ENCODE measurements at places on chromosomes 12 and 14.

DNA sequence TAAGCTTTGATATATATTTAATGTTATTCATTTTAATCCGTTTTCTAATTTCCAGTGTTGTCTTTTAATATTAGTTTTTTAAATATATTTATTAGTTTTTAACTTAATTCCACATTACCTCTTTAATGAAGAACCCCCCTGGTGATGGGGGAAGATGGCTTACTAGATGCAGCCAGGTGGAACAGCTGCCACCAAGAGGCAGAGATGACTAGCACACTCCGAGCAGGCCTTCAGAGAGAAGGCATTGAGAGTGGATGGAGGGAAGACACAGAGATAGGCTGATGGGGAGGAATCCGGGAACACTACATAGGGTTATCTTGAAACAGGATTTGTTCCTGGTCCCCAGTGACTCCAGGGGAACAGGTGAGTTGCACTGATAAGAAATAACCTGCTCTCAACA, 771.6 kb downstream of the LRFN5 start:
- no peak for DNase-seq

GRCh38 chr12:84757978-84758377, 154.6 kb downstream of the SLC6A15 start:
- DNase-seq: no peak

DNA sequence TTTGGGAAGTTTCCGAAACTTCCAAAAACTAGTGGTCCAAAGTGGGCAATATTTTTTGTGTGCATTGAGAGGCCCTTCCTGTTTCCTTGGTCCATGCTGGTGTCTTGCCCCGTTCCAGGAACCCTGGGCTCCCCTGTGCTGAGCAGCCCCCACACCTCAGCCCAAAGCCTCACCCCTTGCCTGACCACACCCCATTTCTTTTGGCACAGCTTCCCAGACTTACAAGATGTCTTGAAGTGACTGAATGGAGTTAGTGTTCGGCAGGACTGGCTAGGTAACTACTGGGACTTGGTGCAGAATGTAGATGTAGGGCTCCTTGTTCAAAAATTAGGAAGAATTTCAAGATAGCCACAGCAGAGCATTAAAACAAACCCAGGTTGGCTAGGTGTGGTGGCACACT, 68.6 kb downstream of the ETV6 start:
- DNase-seq: no peak

- DNase-seq: no peak
These were observed 25.2 kb upstream of the BHLHE41 start for GRCh38 chr12:26149968-26150500.

GRCh38 chr12:106289196-106289681, 13.3 kb upstream of the TCP11L2 start:
- no peak for DNase-seq

DNA sequence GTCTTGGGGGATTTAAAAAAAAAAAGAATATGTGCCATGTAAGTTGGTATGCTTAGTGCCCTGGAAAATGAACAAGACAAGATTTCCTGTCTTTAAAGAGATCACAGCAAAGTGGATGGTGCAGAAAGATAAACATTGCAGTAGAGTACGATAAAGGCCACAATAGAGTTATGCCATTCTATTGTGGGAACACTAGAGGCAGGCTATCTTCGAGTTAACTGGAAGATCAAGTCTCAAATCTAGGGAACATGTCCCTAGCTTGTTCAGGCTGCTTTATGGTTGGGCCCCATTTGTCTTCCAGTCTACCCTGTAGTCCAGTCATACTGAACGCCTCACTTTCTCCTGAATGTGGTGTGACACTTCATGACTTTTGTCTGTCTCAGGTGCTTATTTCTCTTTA, 18.7 kb upstream of the CCT2 start:
- DNase-seq: no peak

DNA sequence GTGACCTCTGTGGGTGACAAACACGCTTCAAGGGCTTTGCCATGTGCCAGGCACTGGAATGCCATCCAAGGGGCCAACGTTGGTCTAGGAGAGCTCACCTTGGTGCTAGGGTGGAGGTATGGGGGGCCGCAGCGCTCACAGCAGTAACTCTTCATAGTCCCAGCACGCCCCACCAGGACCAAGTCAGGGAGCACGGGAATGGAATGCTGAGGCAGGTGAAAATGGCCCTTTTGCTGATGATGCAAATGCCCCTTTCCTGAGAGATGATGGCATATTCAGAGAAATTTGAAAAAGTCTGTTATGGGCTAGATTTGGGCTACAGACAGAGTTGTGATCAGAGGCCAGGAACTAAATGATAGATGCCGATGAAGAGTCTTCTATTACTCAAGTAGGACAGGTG, 10.0 kb upstream of the FAM181A start:
- no peak for DNase-seq

GRCh38 chr12:38384816-38385378, 68.3 kb downstream of the ALG10B start:
- DNase-seq: no peak

GRCh38 chr14:55434805-55435174, 5.6 kb downstream of the TBPL2 start:
- DNase-seq: no peak

GRCh38 chr12:128387811-128388422, 120.9 kb downstream of the TMEM132C start:
- DNase-seq: peak; percentile 20

DNA sequence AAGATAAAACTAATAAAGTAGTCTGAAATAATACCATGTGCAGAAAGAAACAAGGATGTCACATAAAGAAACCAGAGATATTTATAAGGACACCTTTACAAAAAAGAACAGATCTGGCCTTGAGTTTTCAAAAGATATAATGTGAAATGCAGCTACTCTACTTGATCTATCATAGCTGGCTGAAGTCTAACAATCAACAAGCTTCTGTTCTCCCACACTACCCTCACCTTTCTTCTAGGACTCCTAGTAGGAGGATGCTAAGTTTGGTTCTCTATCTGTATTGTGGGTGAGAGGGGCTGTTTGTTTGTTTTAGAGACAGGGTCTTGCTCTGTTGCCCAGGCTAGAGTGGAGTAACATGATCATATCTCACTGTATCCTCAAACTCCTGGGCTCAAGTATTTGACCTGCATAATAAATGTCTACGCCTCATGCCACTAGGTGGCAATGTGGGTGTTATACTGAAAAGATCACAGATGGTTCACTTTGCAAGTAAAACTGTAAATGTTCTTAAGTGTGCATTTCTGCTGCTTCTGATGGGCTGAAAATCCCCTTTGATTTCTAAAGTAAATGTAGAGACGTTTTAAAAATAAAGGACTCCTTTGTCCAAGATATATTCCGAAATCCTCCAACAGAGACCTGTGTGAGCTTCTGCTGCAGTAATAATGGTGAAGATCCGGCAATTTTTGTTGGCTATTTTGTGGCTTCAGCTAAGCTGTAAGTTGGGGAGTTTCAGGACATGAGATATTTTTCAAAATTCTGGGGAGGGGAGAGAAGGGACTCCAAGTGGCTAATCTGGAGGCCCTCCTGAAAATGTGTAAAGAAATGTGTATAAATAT, 269.3 kb downstream of the DAD1 start:
- no peak for DNase-seq

DNA sequence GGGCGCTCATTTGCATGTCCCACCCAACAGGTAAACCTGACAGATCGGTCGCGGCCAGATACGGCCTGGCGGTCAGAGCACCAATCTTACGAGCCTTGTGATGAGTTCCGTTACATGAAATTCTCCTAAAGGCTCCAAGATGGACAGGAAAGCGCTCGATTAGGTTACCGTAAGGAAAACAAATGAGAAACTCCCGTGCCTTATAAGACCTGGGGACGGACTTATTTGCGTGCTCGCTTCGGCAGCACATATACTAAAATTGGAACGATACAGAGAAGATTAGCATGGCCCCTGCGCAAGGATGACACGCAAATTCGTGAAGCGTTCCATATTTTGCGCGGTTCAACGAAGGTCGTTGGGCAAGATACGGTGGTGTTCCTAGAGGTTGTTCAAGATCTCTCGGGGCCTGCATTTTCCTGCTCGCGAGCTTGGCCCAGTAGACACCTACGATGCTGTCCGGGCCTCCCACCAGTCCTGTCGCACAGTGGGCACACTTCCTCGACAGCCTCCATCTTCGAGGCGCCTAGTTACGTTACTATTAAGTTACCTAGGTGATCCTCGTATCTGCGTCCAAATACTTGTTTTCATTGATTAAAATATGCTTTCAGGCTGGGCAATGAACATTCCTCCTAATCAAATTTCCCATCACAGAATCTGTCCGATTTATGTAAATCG, at the start of gene RNU6-7:
TSS of gene RNU6-7 (plus strand) at position 230 of the 675 bp plus-strand sequence.
- peak; percentile 68 for DNase-seq

- DNase-seq: no peak
These were observed 159.2 kb downstream of the PAX9 start for GRCh38 chr14:36820901-36821300.

GRCh38 chr14:33948869-33949408, 1.9 kb downstream of the EGLN3 start:
- DNase-seq: no peak

- DNase-seq: no peak
These were observed 40.1 kb downstream of the VWF start for GRCh38 chr12:6084261-6084968.

GRCh38 chr12:124881123-124881522, 17.5 kb upstream of the SCARB1 start:
- DNase-seq: no peak

DNA sequence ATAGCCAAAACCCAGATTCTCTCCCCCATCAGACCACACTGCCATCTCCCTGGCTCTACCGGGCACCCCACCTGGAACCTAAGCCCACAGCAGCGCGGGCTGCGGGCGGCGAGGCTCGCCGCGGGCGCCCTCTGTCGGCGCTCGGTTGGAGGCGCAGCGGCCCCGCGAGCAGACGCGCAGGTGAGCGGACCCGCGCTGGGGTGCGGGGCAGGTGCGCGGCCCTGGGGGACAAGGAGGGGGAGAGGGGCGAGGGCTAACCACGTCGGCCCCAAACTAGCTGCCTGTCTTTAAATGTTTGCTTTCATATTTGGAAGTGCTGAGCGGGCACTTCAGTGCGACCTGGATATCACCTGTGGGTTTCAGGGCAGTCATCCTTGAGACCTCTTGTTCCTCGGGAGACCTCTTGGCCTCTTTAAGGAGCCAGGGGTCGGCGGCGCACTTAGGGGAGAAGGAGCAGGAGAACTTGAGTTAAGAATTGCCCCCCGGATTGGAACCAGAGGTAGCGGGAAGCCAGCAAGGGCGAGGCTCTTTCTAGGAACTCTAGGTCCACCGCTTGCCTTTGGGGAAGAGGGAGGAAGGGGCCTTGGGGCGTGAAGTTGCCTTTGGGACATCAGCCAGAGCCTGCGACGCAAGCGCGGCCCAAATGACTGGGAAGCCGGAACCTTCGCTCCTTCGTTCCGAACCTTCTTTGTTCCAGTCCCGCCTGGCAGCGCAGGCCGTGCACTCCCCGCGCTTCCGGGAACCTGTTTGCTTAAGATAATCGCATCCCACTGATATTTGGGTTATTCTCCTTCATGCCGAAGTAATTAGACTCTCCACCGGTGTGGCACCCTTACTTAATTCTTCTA, 78.7 kb downstream of the NEDD1 start:
- no peak for DNase-seq

- DNase-seq: no peak
These were observed 334.7 kb downstream of the DPF3 start for GRCh38 chr14:72559202-72559601.

DNA sequence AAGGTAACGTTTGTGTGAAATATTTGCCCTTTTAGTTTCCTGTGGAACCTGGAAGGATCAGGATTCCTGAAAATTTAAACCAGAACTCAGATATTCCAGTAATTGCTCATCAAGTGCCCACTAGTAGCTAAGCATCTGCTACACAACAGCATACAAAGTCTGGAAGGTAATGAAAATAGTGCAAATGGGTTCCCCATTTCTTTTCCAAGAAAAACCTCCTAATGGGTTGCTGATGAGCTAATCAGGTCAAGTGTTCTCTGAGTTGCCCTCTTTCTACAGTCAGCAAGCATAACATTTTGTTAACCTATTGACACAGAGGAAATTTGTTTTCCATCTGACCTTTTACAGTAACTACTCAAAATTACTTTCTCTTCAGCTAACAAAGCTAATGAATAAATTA, 83.6 kb upstream of the PMCH start:
- DNase-seq: no peak

- DNase-seq: no peak
These were observed 13.9 kb downstream of the FBXL14 start for GRCh38 chr12:1580526-1580925.

DNA sequence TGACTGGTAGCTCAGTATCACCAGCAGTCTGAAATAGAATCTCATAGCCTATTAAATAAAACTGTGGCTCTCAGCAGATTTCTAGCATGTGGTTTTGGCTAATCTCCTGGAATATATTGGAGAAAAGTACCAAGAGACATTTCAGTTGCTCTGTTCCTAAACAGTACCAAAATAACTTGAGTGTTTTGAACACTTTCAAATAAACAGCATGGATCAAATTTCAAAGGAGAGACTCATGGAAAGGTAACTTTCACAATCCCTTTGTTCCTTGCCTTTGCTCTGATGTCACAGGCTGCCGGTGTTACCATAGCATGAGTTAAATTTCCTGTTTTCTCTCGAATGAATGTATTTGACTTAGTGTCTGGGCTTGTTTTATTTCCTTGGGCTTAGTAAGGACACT, 3.4 kb downstream of the ARG2 start:
- no peak for DNase-seq

- no peak for DNase-seq
These were observed 471.4 kb downstream of the ETNK1 start for GRCh38 chr12:23096321-23096720.

- no peak for DNase-seq
These were observed 65.7 kb downstream of the MOK start for GRCh38 chr14:102239231-102239630.

DNA sequence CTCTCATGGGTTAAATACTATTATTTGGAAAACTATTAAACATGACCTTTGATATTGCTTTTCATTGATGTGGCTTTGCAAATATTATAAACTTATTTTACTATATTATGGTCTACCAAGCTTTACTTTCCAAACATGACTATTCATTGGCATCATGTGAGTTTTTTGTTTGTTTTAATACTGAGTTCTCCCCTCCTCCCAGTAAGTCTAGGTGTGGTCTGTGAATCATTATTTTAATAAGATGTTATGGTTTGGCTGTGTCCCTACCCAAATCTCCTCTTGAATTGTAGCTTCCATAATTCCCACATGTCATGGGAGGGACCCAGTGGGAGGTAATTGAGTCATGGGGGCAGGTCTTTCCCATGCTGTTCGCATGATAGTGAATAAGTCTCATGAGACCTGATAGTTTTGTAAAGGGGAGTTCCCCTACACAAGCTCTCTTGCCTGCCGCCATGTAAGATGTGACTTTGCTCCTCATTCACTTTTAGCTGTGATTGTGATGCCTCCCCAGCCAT, 80.0 kb downstream of the BORCS5 start:
- no peak for DNase-seq

DNA sequence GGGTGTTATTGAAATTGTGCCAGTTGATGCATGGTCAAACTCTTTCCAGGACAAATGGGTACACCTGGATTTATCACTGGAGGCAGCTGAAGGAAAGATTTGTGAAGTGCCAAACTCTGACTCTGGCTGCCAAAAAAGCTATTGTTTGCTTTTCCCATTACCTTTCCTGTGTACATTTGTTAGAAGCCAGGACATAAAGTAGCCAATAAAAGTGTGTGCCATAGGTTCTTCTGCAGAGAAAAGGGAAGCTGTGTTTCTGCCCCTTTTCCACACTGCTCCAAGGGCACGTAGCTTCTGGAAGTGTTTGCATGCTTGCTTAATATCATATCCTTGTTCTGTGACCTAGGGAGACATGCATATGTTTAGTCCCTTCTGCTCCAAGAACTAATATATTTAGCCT, 1114.4 kb downstream of the SLC16A7 start:
- DNase-seq: no peak

- DNase-seq: no peak
These were observed 321.6 kb downstream of the ZFP36L1 start for GRCh38 chr14:68471029-68471963.

Data from NCI-H187 (cell line).